NCI-H460 (cell line): ENCODE measurements at places on chromosomes 5 and 9. TPM values are rescaled to one million over a fixed set of nuclear protein-coding genes. Genes with fewer than 3 reads are reported as not detected.

RORB gene
- not detected in 2 replicates for total RNA-seq

CATSPER3 gene
- 0.17 and 0.40 TPM in 2 replicates for total RNA-seq

FAM174A gene
- 19.6 and 24.3 TPM in 2 replicates for total RNA-seq

CXCL14 gene
- total RNA-seq, result 0.12 and 0.26 TPM in 2 replicates

CSF2 gene
- not detected in 2 replicates for total RNA-seq

PAM gene
- total RNA-seq, result 80.8 and 83.3 TPM in 2 replicates

CNOT8 gene
- 67.3 and 81.2 TPM in 2 replicates for total RNA-seq

SLC45A2 gene
- not detected in 2 replicates for total RNA-seq

CNTNAP3 gene
- total RNA-seq, result 2.7 and 3.9 TPM in 2 replicates

CMYA5 gene
- total RNA-seq, result 0.29 and 0.42 TPM in 2 replicates

TAF1L gene
- total RNA-seq, result not detected in 2 replicates

TSSK1B gene
- not detected in 2 replicates for total RNA-seq

SLC2A8 gene
- total RNA-seq, result 8.0 and 8.6 TPM in 2 replicates

PRDM9 gene
- not detected in 2 replicates for total RNA-seq

DOCK8 gene
- 0.12 and 0.69 TPM in 2 replicates for total RNA-seq

AIF1L gene
- 4.2 and 5.0 TPM in 2 replicates for total RNA-seq

SPINK4 gene
- not detected in 2 replicates for total RNA-seq

PLAC8L1 gene
- total RNA-seq, result not detected in 2 replicates

ECSCR gene
- total RNA-seq, result not detected in 2 replicates

GRCh38 chr5:109191153-109191558, 218.6 kb downstream of the PJA2 start:
- DNase-seq, result peak; percentile 58

- DNase-seq, result no peak
These were observed 224.0 kb upstream of the IRX4 start for GRCh38 chr5:2106721-2107120.

GRCh38 chr5:133309166-133309795, 257.5 kb downstream of the HSPA4 start:
- DNase-seq, result no peak

DNA sequence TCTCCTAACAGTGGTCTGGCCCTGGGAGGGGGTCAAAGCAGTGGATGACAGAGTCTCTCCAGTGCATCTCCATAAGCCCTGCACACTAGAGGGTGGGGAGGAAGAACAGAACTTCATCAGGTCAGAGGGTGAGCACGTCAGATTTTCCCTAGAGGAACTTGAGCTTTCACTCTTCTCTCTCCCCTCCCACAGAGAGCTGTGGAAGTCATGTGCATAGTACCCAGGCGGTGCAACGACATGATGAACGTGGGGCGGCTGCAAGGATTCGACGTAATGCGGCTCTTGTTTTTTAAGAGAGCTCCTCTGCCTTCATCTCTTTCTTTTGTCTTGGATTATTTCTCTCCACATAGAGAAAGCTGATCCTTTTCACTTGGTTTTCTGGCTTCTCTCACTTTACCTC, 100.2 kb upstream of the OTULINL start:
- DNase-seq, result no peak

- no peak for DNase-seq
These were observed 88.2 kb upstream of the ZNF618 start for GRCh38 chr9:113787871-113788270.

- no peak for DNase-seq
These were observed 55.5 kb downstream of the PRRC1 start for GRCh38 chr5:127572930-127573329.

DNA sequence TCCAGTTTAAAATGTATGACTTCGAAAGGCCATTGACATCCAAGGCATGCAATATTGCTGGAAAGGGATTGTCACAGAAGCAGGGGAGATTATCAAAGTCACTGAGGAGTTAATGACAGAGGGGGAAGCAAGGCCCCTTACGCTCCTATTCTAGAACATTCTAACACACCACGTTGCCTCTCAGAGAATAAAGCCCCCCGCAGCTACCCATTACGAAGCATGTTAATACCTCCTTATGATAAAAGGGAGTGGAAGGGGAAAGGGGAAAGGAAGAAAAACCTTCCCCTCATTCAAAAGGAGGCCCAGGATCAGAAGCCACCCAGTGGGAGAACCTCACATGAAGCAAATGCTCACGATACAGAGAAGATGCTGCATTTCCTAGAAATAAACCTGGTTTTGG, 213.6 kb downstream of the DAB2IP start:
- no peak for DNase-seq

DNA sequence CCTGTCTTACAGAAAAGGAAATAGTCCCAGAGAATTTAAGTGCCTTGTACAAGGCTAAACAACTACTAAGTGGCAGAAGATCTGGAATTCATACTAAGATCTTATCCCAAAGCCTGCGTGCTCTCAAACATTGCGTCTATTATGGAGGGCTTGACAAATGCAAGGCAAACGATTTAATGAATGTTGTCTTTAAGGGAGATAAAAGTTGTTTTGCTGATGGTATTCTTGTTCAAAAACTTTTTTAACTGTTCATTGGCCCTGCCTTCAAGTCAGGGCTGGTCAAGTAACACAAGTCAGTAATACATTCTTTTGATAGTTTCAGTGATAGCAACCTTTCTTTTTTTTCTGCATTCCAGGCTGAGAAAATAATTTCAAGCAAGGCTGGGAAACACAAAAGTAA, 1.7 kb upstream of the SLC38A9 start:
- DNase-seq, result no peak

DNA sequence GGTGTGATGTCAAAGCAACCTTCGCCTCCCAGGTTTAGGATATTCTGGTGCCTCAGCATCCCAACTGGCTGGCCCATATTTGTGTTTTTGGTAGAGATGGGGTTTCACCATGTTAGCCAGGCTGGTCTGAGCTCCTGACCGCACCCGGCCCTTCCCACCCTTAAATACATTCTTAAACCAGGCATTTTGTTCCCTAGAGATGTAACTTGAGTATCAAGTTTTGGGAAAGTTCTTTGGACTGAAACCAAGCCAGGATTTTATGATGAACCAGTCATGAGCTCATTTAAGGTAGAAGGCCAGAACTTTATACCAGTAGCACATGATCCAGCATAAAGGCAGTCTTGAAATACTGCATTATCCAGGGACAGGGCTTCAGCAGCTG, 3.5 kb downstream of the RPL7A start:
- no peak for DNase-seq

DNA sequence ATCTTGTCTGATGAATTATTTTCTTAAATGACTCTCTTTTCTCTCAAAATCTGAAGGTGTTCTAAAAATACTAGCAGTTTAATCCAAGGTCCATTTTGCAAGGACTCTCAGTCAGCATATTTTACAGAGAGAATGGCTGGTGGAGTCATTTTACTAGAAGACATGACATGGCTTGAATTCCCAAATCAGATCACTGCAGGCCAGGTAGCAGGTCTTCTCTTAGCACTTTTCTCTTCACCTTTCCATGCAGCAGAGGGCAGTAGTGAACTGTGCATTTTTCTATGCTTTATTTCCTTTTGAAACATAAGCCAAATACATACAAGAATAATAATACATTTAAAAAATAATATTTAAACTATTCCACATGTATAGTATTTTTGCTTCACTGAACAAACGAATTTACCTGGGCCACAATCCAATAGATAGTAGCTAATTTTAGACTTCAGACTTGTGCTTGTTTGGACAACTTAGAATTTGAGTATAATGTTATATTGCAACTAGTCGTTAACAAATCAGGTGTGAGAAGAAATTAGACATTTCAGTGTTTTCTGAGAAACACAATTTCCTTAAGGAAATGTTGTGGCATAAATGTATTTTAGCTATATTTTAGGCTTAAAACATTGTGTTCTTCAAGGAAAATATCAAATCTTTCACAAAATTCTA, 289.4 kb upstream of the DAB2 start:
- DNase-seq, result peak; percentile 89

- no peak for DNase-seq
These were observed 18.8 kb downstream of the GLE1 start for GRCh38 chr9:128523199-128523925.

DNA sequence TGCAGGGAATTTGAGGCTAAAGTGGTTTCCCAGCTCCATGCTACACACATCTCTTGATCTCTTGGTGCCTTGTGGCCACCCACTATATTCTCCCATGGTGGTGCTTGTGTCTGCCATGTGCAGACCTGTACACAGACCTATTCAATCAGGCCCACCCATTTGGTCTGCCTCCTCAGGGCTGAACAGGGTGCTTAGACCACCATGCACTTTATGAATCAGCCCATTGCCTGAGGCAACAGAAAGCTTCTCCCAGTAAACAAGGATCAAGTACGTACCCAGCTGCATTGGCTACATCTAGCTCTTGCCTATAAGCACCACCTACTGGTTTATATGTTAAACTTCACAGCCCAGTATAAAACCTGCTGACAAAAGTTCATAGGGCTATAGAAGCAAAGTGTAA, 664.3 kb upstream of the EDIL3 start:
- DNase-seq, result peak; percentile 31

DNA sequence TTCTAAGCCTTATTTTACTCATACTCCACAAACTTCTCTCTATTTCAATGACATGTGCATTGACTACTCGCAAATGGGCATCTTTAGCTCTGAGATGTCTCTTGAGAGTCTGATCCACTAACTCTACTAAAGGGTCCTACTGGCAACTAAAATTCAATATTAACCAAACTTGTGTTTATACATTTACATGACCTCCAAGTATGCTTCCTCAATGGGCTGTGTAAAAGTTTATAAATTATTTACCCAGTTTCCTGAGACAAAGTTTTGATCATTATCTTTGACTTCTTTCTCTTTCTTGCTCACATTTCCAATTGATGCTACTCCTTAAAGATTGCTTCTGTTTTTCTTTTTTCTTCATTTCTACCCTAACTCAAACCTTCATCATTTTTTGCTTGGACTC, 510.1 kb upstream of the DAB2 start:
- no peak for DNase-seq

DNA sequence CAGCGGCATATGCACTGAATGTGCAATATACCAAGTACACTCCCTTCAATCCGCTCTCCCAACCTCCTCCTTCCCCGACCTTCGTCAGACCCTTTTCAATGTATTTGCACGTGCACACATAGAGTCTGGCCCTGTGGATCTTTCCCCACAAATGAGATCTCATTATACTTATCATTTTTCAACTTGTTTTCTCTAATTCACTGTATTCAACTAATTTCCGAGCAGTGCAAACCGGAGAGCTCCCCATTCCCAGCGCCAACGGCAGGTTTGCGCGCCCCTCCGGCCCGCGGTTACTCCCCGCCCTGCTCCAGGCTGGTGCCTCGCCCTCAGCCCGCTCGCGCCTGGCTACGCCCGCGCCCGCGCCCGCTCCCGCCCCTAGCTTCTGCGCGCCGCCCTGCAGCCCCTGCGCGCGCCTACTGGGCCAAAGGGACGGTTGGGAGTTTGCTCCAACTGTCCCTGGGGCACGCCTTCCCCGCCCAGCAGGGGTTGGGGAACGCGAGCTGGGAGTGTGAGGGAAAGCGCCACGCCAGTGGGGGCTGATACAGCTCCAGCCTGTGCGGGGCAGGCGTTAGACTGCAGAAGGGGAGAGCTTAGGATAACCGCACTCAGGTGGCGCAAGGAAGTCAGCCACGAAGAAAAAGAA, 3.3 kb upstream of the CDC20B start:
- DNase-seq, result peak; percentile 75

- DNase-seq, result no peak
These were observed 35.5 kb downstream of the MED10 start for GRCh38 chr5:6342689-6343315.

DNA sequence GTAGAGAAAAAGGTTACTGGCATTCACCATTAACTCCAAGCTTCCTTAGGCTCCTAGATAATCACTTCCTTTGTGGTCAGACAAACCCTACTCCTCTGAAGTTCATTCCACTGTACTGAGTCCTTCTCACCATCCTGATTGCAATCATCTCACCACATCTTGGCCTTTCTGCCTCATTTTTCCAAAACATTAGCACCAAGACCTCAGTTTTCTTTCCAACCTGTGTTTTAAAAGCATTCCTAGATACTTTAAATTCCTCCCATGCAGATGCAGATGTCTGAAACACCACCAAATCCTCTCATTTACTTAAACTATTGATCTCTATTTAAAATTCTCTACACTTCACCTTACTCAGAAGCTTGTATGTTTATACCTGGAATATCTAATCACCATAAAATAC, 961.3 kb upstream of the CTNND2 start:
- DNase-seq, result no peak

DNA sequence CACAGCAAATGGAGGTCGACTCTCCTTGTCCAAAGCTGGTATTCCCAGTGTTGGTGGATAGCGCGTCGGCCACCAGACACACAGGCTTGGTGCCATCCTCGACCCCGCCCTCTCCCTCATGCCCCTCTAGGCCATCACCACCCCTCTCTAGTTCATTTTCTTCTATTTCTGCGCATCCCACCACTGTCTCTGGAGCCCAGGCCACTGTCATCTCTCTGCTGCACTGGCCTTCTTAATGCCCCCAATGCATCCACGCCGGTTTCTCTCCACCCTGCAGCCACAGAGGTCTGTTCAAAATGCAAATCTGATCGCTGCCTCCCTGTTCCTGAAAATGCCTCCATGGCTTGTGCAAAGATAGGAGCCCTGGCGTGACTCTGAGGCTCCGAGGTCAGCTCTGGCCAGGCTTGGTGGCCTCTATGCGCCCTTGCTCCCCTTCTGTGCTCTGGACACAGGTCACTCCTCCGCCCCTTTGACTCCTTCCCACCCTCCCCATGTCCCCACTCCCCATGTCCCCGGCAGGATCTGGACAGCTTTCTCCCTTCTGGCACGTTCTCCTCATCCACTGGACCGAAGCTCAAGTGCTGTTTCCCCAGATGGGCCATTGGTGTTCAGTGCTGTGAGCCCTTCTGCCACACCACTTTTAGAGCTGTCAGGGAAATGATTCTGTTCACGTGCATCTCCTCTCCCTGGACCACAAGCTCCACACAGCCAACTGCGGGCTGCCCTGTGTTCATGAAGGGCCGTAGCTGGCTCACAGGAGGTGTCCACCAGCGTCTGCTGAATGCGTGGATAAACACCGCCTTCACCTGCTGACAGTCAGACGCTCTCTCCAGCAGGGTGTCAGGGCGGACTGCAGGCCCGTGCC, 59.5 kb upstream of the RNF130 start:
- no peak for DNase-seq

- DNase-seq, result no peak
These were observed 63.6 kb downstream of the SNX18 start for GRCh38 chr5:54580997-54581811.
